ENCODE measurements at places on chromosomes 1 and 21.
A peak's percentile ranks its signal among the peaks of the same experiment; 100 is the strongest.

- no peak for DNase-seq
These were observed 14.6 kb downstream of the KIF26B start for GRCh38 chr1:245169376-245169775.

DNA sequence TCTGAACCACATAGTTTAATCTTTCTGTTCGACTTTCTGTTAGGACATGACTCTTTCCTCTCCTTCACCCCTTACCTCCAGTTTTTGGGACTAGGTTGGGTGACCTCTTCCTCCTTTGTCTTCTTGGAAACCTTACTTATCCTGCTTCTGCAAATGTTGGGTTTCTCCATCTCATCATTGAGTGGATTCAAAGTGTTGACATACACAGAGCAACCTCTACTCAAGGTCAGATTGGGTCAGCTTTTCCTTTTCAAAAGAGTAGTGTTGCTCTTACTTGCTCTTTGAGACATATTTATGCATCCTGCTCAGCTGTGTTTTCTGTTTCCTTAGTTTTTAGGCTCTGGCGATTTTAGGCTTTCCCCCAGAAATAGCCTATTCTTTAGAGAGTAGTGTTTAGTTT, 3.7 kb downstream of the CAMTA1 start:
- no peak for DNase-seq

DNA sequence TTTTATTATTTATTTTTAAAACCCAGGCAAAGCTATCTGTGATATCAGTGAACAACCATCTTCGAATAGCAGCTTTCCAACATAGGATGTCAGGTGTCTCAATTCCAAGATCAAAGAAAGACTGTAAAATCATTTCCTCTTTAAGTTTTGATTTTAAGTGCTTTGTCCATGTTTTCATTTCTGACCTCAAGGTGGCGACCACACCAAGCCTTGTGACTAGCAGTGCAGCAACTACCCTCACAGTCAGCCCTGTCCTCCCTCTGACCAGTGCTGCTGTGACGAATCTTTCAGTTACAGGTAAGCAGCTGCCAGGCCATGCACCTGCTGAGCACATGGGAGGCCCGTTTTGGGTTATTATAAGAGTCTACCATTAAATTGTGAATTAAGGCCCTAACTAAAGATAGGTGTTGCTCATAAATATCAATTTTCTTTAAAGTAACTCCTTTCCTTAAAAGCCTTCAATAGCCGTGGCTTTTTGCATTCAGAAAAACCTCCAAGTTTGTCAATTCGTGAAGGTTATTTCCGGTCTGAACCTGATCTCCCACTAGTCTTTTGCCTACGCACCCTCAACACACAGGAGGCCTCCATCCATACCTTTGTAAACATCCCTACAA, 117.0 kb downstream of the CD247 start:
- DNase-seq: no peak

DNA sequence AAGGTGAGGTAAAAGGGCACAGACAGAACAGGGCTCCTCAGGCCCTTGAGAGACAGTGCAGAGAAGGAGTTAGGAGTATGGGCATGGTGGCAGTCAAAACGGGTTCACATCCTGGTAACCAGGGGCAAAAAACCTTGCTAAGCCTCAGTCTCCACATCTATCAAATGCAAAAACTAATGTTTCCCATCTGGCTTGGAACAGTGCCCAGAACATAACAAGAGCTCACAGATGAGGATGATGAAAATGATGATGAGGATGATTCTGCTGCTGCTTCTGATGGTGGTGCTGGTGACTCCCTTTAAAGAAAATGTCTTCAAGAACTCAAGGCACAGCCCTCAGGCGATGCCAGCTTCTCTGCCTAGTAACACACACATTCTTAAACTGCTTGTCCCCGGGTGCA, 24.1 kb downstream of the HHIPL2 start:
- no peak for DNase-seq

DNA sequence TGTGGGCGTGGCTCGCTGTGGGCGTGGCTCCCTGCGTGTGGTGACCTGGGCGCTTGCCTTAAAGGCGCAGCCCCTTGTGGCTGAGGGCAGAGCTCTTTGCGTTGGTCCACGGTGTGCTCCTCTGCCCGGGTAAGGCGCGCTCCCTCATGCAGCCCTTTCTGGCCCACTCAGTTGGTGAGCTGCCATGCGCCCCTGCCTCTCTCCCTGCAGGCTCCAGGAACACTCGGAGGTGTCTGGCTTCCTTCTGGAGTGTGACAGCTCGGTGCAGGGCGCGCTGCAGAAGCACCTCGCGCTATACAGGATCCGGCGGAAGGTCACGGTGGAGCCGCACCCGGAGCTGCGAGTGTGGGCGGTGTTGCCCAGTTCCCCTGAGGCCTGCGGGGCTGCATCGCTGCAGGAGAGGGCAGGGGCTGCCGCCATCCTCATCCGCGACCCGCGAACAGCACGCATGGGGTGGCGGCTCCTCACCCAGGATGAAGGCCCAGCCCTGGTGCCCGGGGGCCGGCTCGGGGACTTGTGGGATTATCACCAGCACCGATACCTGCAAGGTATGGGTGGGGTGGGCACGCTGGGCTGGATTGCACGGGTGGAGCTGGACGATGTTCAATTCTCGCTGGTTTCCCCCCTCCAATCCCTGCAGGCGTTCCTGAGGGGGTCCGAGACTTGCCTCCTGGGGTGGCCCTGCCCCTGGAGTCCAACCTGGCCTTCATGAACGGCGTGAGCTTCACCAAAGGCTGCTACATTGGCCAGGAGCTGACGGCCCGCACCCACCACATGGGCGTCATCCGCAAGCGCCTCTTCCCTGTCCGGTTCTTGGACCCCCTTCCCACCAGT, 9.1 kb downstream of the IBA57 start:
- no peak for DNase-seq

- DNase-seq: no peak
These were observed 47.1 kb upstream of the PLA2G2C start for GRCh38 chr1:20233394-20233793.

DNA sequence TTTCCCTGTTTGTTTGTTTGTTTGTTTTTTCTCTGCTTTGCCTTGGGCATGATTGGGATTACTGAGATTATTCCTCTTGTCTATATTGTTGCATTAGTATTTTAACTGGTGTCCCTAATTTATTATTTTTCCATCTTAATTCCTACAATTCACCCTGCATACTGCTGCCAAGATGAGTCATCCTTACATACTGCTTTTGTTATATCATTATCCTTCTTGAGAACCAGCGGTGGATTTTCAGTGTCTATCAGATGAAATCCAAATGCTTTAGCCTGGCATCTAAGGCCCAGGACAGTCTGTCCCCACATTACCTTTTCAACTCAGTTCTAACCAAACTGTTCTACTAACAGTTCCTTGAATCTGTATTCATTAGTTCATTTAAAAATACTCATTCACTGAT, 101.7 kb downstream of the OLFML2B start:
- peak; percentile 44 for DNase-seq

DNA sequence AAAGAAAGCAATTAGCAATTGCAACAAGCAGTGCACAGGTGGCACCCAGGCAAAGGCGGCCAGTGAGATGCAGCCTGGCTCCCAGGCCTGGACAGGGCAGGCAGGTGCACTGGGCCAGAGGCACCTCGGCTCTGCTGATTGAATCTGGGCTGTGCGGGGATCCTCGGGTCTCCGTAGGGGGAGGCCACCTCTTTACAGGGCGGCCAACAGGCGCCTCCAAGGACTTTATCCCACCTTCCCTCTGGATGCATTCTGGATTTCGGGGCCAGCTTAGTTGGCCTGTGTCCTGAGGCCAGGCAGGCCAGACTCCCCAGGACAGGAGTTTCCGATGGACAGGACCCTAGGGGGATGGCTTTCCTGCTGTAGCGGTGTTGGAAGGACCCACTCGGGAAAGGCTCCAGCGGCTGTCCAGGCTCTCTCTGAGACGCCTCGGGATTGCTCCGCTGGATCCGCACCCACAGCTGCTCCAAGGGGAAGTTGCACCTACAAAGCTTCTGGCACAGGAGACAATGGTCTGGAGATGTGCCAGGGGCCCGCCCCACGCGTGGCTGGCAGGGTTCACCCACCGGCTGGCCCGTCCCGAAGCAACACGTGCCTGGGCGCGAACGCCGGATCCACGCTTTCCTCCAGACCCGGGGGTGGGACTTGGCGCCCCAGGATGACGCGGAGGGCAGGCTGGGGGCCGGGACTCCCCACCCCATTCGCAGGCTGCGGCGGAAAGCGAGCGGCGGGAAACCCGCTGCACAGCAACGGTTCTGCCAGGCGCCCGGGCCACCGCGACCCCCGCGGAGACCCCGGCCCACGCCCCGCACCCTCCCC, 810 bp downstream of the SLC19A1 start:
- DNase-seq: no peak

DNA sequence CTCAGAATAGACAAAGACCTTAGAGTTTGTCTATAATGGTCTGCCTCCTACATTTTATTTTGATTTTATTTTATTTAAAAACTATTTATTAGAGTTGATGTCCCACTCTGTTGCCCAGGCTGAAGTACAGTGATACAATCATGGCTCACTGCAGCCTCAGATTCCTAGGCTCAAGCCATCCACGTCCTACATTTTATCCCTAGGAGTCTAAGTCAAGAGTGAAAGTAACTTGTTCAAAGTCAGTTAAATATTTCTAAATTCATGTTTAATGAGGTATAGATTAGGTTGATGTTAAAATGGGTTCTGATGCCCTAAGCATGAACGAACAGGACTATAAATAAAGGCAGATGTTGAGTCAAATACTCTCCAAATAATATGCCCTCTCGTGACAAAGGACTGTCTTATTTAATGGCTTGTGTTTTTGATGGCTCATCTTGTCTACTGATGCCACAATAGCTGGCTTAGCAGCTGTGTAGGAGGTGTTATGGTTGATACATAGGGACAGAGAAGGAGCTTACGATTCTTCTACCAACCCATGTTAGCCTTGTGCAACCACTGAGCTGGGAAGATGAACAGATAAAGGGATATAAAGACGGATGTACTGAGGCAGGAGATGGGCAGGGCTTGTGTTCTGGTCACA, 66.0 kb upstream of the CR1L start:
- no peak for DNase-seq

DNA sequence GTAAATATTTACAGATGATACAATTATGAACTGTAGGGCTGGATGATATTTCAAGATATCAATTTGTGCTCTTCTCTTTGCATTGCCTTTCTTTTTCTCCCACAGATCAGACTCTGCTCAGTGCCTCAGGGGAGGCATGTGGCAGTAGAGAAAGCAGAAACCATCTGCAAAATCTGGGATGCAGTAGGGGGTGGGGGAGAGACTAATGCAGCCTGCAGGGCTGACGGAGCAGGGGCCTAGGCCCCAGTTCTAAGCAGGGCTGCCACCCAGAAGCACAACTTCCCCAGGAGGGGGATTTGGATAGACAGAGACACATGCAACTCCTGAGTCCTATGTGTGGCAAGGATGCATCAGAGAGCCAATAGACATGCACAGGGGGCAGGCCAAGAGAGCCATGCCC, 511.6 kb downstream of the SMYD3 start:
- no peak for DNase-seq

GRCh38 chr1:95384567-95384966, 150.6 kb downstream of the RWDD3 start:
- no peak for DNase-seq

GRCh38 chr1:75643460-75643859, 32.5 kb upstream of the SLC44A5 start:
- DNase-seq: no peak

DNA sequence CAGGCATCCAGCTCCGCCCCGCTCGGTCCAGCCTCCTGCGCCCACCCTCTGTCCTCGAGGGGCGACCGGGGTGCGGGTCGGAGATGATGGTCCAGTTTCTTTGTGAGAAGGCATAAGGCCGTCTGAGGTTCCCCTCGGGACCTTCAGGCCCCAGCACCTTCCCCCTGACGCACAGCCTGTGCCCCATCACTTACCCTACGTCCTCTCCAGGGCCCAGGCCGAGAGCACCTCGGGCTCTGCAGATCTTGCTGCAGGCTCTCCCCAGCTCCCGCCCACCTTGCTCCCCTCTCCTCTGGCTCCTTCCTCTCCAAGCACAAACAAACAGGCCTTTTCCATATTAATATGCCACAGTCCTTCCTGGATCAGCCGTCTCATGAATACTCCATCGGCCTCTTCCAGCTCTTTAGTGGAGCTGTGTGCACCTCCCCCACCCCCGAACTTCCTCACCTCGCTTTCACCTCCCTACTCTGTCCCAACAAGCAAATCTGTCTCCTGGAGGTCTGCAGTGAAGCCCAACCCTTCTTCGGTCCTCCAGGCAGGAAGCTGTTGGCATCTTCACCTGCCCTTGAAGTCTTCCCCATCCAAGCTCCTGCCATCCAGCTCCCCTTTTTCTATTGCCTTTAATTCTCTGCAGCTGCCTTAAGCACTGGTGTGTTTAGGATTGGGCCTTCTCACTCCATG, 448 bp upstream of the COL9A2 start:
- no peak for DNase-seq

DNA sequence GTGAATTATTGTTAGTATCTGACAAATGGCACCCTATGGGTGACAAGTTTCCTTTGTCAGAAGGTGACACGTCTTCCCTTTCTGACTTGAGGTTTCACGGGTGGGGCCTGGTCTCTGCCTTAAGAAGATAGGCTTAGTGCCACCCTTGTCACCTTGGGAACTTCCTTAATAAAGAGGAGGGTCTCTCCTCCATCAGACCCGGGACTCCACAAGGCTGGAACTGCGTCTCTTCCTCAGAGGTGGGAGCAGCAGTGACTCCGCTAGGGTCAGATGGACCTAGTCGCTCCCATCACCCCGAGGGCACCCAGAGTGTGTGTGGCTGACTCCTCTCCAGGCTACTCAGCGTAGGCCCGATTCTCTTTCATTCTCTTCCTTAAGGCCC, 774 bp upstream of the WDTC1 start:
- no peak for DNase-seq

GRCh38 chr1:158644449-158644848, 39.4 kb downstream of the OR10Z1 start:
- DNase-seq: no peak

DNA sequence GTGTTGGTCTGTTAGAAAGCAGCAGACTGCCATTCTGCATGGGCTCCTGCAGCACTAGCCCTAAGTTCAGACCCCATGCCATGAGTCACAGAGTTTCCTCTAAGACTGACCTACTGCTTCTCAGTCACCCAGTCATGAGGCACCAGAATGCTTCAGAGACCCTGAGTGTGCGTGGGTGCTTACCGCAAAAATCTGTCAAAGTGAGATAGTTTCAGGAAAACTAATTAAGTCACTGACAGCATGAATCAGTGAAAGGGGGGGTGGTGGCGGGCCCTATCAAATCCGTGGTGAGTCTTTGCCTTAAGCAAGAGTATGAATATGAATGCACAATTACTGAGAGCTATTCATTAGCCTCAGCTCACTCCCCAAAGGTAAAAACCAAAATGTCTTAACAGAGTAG, 98.1 kb downstream of the KCTD3 start:
- peak; percentile 24 for DNase-seq

DNA sequence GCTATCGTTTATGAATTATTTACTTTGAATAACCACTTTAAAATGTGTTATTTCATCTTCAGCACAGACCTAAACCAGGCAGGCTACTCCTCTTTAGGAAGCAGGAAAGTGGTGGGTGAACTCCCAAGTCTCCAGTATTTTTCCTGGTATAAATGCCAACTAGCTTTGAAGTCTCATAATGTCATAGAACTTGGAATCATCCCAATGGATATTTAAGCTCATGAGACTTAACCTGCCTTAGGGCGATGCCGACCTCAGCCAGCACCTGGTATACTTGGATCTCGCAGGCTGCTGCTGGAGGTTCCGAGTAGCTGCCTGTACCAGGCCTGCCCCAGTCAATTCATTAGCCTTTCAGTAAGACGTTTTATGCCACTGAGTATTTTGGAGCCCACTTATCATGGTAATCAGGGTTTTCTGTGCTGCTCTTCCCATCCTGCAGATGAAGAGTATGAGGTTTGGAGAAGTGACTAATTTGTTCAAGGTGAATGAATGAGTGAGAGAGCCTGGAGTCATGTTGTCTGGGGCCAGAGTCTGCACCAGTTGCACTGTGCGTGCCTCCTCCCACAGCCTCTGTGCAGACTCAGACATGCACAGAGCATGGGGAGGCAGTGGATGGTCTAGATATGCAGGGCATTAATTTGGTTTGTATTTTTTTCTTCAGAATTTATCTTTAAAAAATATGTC, 34.9 kb downstream of the VANGL1 start:
- no peak for DNase-seq
